Tongue (tissue), 3 donors: ENCODE measurements at places on chromosomes 2 and 18. TPM values are rescaled to one million over a fixed set of nuclear protein-coding genes. Genes with fewer than 3 reads are reported as not detected.

The UGT1A8 gene
- 0.31 TPM for total RNA-seq

DNA sequence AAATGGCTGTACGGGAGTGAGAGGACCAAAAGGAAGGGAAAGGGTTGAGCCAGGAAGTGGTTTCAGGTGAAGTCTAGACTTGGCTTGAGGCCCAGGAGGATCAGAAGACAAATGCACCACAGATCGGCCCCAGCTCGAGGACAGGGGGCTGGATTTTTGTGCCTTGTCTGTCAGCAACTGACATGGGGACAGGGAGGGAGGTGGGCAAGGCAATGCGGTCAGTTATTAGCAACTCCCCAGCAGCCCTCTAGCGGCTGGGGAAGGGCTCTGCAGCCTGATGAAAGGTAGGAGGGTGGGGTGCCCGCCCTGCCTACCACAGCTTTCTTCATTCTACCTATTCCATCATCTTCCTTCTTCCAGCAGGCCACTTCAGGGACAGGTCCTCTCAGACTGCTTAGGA is 50.0 kb downstream of the CPO start:
- no peak for DNase-seq

The HPCAL1 gene
- total RNA-seq: 37.4 TPM

GRCh38 chr2:150182566-150183235 is 304.8 kb downstream of the RND3 start:
- no peak for DNase-seq

The ADGRF3 gene
- total RNA-seq: not detected

The HRH4 gene
- total RNA-seq: 0.21 TPM

The PROKR1 gene
- 1.0 TPM for total RNA-seq

The FMNL2 gene
- 30.8 TPM for total RNA-seq

GRCh38 chr18:44889111-44889510 is 208.4 kb downstream of the SETBP1 start:
- no peak for DNase-seq

GRCh38 chr2:130726614-130727180 is 2.2 kb upstream of the GPR148 start:
- DNase-seq: no peak

The HDHD2 gene
- total RNA-seq: 24.1 TPM

The TLX2 gene
- not detected for total RNA-seq

DNA sequence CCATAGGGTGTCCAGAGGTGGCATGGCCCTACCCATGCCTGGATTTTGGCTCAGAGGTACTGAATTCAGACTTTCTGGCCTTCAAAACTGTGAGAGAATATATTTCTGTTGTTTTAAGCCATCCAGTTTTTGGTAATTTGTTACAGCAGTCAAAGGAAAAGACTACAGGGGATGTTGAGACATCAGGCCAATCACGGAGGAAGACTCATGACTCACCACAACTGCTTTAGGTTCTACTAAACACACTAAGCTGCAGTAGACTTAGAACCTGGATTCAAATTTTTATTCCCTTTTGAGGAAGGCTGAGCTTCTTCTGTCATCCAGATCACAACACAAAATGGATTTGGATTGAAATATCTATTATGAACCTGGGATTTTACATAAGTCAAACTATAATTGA is 12.0 kb upstream of the C2orf66 start:
- no peak for DNase-seq

DNA sequence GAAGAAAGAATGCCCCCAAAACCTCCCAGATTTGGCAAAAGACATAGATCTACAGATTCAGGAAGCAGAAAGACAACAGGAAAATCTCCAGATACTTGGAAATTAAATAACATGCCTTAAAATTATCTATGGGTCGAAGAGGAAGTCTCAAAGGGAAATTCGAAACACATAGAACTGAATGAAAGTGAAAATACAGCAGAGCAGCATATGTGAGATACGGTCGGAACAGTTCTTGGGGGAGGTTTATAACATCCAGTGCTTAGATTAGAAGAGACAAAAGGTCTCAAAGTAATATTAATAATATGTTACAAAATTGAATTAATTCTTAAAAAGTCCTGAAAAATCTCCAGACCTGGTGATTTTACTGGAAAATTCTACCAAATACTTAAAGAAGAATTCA is 14.3 kb downstream of the KCNG2 start:
- DNase-seq: no peak

DNA sequence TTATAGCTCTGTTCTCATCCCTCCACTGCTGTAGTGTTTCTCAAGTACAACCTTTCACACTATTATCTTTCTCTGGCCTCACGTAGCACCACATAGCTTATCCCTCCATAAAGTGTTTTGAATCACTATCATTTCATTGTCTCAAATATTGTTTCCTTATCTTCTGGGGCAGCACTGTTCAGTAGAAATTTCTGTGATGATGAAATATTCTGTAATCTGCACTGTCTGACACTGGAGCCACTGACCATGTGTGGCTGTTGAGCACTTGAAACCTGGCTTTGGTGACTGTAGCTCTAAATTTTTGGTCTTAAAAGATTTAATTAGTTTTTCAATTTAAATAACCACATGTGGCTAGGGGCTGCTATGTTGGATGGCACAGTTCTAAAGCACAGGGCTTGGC is 78.9 kb downstream of the CPS1 start:
- DNase-seq: no peak

The SERPINB13 gene
- total RNA-seq: 17.5 TPM

- DNase-seq: peak; percentile 87
These were observed 189.9 kb upstream of the NDUFV2 start for GRCh38 chr18:8912348-8913326.

GRCh38 chr18:2442006-2442405 is 129.3 kb downstream of the METTL4 start:
- DNase-seq: no peak

The STRADB gene
- total RNA-seq: 25.1 TPM

GRCh38 chr2:17270894-17271293 is 247.3 kb downstream of the RAD51AP2 start:
- no peak for DNase-seq

The SLC23A3 gene
- total RNA-seq: 0.92 TPM
